Stimulated activated CD8-positive, alpha-beta memory T cell treated with anti-CD3 and anti-CD28 coated beads, Interleukin-15, amount 100 ng/mL, for 24 hours (primary cell): ENCODE measurements at places on chromosomes 2 and 18.
A peak's percentile ranks its signal among the peaks of the same experiment; 100 is the strongest.

DNA sequence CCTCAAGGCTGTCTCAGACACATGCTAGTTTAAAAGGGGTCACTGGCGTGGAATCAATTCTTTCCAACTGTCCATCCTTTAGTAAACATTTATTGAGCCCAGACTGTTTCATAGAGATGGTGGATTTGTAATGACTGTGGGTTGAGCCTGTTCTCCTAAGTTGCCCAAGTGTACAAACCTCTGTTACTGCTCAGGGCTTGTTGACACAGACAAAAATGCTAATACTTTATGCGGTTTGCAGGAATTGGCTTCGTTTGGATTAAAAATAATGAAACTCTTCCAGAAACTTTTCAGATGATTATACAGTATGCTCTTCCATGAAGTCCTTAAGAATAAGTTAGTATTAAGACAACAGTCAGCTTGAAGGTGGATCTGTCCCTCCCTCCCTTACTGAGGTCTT lies 83.6 kb upstream of the MGAT5 start:
- DNase-seq = no peak

GRCh38 chr2:23595601-23596251 lies 210.7 kb downstream of the KLHL29 start:
- DNase-seq = no peak

DNA sequence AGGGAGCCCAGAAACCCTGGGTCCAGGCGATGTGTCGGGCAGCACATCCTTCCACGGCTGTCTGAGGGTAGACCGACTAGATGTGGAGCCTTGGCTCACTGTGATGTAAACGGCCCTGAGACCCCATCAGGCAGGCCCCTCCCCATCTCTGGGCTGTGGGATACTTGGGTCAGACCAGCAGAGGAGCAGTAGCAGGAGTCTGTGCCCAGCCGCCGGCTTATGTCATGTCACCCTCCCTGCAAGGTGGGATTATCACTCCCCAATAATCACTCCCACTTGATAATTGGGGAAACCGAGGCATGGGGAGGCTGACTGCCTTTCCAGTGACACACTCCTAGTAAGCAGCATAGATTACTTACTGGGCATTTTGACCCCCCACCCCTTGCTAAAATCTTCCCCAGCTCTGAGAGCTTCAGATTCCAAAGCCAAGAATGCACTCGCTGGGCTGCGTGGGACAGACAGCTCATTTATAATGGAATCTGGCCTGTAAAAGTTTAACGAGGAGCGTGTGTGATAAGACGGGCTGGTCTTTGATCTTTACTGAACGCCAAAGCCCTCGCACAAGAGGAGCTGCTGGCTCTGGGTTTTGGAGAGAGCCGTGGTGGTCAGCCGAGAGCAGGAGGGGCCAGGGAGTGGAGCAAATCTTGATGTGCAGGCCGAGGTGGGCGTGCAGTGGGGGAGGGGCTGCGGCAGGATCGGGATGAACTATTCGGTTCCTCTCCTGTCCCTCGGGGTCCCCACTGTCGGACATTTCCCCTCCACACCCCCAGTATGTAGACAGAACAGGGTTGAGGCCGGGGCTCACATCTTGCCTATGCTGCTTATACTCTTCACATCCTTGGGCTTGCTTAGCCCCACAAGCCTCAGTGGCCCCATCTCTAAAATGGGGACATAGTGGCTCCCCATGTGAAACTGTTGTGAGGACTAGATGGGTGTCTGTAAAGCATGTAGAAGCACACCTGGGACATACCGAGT lies 200.0 kb downstream of the GLI2 start:
- no peak for DNase-seq

DNA sequence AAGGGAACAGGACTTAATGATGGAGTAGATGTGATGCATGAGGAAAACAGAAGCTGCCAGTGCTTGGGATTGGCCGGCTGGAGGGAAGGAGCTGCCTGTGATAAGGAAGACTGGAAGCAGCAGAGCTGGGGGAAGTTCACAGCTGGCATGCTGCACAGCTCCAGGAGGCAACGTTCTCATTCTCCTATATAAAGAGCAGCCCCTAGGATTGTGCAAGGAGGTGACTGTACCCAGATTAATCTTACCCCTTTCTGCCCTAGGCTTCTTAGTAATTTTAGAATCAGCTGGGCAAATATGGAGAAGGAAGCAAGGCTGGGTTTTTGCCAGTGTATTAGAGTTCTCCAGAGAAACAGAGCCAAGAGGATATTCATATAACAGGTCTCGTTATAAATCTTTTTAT lies 155.8 kb downstream of the ALPK2 start:
- no peak for DNase-seq

DNA sequence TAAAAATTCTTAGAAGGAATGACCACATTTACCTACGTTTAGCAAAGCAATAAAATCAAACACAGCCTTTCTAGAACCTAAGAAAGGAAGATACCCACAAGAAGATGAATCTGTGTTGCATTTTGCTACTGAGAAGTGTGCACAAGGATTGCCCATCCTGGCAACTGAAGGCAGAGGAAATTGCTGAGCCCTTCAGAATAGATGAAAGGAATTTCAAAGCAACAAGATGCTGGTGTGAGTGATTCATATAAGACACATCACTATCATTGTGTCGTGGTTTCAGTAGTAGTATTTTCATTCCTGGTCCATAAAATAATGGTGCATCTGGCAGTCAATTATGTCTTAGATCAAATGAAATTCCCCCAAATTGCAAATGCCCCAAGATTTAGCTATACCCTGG lies 48.4 kb upstream of the ANKRD44 start:
- DNase-seq = no peak

GRCh38 chr2:38254796-38255195 lies 122.3 kb downstream of the ATL2 start:
- DNase-seq = no peak

DNA sequence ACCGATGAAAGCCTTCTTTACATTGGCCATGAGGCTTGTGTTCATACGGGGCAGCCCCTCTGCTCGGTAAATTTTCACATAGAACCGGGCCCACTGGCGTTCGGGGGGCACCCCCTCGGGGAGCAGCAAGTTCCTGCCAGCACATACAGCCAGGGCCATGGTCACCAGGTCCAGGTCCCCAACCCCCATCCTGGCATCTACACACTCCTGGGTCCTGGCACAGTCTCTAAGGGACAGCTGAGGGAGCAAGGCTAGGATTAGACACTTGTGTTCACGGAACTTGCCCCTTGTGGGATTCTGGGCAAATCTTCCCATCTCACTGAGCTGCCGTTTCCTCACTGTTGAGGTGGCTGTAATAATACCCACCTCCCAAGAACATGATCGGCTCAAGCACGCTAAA lies 5.6 kb upstream of the OTOF start:
- DNase-seq = no peak

DNA sequence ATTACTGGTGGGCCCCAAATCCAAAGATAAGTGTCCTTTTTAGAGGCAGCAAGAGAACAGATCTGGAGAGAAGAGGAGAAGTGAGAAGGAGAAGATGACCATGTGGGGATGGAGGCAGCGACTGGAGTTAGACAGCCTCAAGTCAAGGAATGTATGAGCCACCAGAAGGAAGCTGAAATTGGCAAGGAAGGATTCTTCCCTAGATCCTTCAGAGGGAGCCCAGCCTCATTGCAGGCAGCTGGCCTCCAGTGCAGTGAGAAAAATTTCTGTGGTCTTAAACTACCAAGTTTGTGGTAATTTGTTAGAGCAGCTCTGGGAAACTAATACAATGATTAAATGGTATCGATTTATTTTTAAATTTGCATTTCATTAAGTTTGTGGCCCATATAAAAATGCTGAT lies 167.9 kb downstream of the NCKAP5 start:
- DNase-seq = no peak

GRCh38 chr2:58900246-58901027 lies 659.3 kb upstream of the FANCL start:
- DNase-seq = no peak

GRCh38 chr2:30165617-30166016 lies 18.8 kb downstream of the YPEL5 start:
- DNase-seq = no peak

GRCh38 chr2:96533292-96534073 lies 3.1 kb upstream of the ARID5A start:
- DNase-seq = no peak

DNA sequence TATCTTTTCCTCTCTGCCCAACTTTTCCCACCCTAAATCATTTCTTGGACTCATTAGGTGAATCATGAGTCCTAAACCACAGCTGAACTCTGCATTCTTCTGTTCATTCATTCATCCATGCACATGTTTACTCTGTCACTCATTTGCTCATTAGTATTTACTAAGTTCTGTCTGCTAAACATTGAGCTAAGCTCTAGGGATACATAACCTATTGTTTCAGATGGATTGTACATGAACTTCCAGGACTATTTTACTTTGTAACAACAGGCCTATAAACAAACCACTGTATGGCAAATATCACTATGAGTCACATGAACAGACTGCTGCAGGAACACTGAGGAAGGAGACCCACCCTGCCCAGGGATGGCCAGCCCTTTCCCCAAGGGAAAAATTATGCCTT lies 14.6 kb upstream of the DYNC2LI1 start:
- no peak for DNase-seq

DNA sequence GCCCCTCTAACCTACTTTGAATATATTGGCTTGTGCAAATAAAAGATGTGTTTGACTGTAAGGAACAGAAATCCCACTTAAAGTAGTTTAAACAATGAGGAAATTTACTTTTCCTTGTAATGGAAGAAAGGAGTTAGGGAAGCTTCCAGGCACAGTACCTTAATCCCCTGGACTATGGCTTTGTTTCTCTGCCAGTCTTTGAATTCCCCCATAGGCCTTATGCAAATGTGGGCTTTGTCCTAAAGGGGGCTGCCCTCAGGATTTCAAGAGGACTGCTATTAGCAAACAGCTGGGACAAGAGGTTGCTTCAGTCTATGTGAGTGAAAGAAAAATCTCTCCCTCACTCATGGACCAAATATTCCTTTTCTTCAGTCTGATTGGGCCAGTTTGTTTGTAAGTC lies 255.1 kb upstream of the THSD7B start:
- no peak for DNase-seq

DNA sequence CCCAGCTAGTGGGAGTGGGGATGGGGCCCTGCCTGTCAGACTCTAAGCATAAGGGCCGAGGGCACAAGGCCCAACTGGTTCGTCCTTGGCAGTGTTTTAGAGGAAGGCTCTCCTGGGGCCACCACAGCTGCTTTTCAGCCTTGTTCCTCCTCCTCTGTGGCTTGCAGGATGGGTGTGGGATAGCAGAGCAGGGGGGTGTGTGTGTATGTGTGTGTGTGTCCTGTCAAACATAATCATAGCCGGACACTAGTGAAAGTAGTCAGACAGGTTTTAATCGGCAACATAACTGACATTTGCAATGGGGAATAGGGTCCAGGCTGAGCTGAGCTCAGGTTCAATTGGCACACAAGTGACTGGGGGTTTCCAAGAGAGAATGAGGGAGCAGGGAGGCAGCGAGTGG lies 114.2 kb downstream of the SEPTIN10 start:
- no peak for DNase-seq

- DNase-seq = no peak
Observed at GRCh38 chr2:47221946-47222345, 66.8 kb upstream of the STPG4 start.

GRCh38 chr2:138500592-138501424 lies 762 bp upstream of the SPOPL start:
- DNase-seq = no peak

DNA sequence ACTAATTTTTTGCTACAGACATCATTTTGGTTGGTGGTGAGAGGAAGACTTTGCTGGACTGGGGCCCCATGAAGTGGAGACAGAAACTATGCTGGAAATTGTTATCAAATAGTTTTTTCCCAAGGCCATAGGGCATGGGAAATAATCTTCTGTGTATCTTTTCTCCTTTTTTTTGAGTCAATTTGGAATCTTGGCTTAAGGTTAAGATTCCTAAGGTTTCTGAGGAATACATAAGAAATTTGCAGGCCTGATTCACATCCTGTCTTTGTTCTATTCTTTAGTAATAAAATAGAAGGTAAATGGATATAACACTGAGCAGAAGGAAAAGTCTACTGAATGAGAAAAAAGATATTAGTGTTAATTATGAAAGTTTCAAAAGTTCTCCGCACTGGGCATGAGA lies 16.6 kb downstream of the SMC6 start:
- DNase-seq = no peak

- DNase-seq = no peak
Observed at GRCh38 chr2:17821535-17822444, 5.5 kb downstream of the MSGN1 start.

DNA sequence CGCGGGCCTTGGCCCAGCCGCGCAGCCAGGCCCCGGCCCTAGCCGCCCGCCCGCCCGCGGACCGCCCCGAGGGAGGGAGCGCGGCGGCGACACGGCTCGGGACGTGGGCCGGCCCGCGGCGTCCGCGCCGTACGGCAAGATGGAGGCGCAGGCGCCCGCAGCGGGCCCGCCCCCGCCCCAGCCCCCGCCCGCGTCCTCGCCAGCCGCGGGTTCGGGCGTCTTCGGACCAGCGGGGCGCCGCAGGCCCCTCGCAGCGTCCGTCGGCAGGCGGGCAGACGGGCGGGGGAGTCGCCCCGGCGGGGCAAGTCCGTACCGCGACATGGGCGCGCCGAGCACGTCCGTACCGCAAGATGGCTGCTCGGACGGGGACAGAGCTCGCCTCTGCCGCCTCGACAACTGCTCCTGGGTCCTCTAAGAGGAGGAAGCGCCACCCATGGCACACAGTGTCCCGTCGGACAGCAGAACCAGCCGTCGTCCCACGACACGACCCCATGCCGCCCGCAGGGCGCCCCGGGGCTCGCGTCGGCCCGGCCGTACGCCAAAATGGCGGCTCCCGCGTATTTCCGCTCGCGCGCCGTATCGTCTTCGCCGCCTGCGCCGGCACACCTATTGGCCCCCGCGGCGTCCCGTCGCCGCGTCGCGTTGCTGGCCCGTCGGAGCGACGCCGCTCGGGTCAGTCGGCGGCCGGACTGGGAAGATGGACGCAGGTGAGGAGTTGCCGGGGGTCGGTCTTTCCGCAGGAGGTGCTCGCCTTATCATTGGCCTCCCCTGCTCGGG lies at the start of the genes ATG4B and THAP4:
Gene ATG4B, plus strand, starts transcription at position 676 of the 777 bp plus-strand sequence. Its CDS starts 22 bp downstream, at position 698.
Gene THAP4, minus strand, starts transcription at position 141 of the 777 bp plus-strand sequence. CDS start 141 bp downstream, outside the sequence.
- DNase-seq = peak; percentile 62

DNA sequence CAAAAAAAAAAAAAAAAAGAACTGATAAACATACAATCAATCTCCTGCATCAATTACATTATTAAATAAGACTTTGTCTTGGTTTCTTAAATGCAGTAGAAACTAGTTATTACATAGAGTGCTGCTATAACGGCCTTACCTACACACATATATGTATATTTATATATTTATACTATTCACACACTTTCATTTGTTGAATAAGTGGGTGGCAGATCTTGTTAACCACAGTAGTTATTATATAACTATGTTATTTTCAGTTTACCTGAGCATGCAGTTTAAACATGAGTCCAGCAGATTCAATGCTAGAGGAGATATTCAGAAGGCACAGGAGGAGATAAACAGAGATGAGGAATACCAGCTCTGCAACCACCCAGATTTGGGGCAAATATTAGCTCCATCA lies 81.5 kb upstream of the CD226 start:
- DNase-seq = no peak
